ENCODE measurements at places on chromosomes 7 and 10. TPM values are rescaled to one million over a fixed set of nuclear protein-coding genes. Genes with fewer than 3 reads are reported as not detected.

Gene ANK3
- 0.50 TPM for total RNA-seq

- H3K27ac ChIP-seq, result no peak overlapping the region
- H3K4me3 ChIP-seq, result no peak overlapping the region
- no peaks in the 10 kb centered on the region for H3K36me3 ChIP-seq
- no peaks in the 10 kb centered on the region for H3K4me1 ChIP-seq
Observed at GRCh38 chr10:65544756-65545155, 1381.1 kb upstream of the LRRTM3 start.

Gene GPR15LG
- total RNA-seq, result not detected

DNA sequence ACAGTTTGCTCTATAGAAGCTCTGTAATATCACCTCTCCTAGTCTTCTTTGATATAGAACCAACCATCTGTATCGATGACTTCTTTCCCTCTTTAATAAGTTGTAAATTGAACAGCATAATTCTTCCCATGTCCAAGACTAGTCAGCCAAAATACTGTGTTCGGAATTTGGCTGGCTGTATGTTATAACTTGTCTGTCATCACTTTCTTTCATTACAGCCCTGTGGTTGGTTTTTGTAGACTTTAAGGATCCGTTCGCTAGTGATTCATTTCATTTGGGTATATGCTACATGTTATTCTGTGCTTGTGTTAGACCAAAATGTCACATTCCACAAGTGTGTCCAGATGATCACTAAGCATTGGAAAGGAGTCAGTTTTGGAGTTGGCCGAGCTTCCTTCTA, 155.4 kb upstream of the ITGB1 start:
- peak overlapping the region; percentile 78 for H3K27ac ChIP-seq
- DNase-seq, result peak; percentile 95
- peaks cover 42% of the 10 kb centered on the region for H3K4me1 ChIP-seq

Measured in fibroblast of lung (primary cell).